CD8-positive, alpha-beta memory T cell (primary cell): ENCODE measurements at places on chromosomes 2 and 18.

- DNase-seq, result no peak
Observed at GRCh38 chr2:101291973-101292372, 16.5 kb downstream of the RNF149 start.

DNA sequence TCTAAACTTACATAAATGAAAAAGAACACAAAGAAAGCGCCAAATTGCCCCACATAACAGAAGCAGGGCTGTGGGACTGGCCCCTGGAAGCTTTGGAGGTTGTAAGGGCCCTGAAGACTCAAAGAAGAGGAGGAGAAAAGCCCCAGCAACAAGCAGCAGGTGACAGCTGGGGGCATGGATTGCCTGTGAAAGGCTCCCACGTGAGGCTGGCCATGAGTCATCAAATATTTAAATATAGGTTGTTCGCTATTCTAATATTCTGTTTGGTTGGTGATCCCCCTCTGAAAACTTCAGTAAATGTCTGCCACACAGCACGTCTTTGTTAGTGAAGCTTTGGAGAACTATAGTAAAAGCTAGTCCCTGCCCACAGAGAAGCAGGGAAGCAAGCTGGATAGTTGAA is 132.4 kb downstream of the MREG start:
- no peak for DNase-seq

- no peak for DNase-seq
Observed at GRCh38 chr2:222739939-222740338, 68.5 kb downstream of the MOGAT1 start.

DNA sequence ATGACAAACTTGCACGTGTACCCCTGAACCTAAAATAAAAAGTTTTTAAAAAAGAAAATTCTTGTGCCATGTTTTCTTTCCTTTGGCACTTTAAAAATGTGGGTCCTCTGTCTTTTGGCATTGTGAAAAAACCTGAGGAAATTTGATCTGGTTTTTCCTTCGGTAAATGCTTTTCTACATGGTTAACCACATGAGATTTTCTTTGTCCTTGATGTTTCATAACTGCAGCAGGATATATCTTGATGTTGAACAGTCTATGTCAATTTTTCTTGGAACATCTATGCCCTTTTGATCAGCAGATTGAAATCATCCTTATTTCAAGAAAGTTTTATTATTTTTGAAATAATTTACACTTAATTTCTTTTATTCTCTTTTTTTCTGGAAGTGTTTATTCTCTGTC is 109.1 kb downstream of the TMEM17 start:
- no peak for DNase-seq

- no peak for DNase-seq
Observed at GRCh38 chr18:44716697-44717163, 36.0 kb downstream of the SETBP1 start.

DNA sequence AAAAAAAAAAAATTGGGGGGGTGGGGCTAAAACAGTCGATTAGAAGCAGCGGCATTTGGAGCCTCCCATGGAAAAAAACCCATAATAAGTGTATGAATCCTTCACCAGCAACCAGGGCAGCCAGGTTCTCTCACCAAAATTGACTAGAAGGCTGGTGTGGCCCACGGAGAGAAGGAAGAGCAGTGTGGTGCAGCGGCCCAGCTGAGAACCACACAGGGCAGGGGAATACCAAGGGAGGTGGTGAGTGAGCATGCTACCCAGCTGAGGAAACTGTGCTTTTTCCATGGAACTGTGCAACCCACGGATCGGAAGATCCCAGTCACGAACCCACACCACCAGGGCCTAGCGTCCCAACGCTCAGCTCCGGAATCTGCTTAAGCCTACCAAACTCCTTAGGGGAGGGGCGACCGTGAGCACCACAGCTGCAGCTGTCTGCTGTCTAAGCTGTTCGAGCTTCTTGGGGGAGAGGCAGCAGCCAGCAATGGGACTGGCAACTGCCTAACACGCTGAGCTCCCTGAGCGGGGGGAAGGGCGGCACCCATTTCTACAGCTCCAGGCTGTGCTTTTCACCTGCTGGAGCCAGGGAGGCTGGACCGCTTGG is 1037.2 kb upstream of the ACVR2A start:
- no peak for DNase-seq

DNA sequence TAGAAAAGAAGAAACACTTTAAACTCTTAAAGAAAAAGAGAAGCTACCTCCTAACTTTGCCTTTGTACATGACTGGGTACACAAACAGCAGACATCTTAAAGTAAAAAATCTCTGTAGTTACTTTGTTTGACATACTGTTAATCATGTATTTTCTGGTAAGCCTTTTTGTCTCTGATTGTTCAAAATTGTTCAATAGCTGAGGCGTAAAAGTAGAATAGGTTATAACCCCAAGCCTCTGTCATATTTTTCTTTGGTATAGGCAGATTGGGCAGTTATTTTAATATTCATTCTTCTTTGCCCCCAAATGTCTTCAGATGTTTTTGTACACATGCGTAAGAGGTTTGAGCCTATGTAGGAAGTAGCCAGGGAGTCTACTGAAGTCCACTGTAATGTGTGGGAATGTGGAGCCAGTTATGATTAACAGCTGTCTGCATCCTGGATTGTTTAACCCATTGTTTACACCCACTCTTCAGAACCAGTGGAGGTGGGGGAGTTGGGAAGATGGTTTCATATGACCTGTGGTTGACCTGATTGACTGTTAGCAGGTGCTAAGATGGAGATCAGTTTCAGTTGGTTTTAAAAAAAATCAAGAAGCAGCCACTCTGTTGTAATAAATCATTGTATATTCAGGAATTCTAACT is 150.5 kb downstream of the TANC1 start:
- no peak for DNase-seq

GRCh38 chr2:232235716-232236115 is 142.8 kb upstream of the ALPP start:
- DNase-seq, result no peak

DNA sequence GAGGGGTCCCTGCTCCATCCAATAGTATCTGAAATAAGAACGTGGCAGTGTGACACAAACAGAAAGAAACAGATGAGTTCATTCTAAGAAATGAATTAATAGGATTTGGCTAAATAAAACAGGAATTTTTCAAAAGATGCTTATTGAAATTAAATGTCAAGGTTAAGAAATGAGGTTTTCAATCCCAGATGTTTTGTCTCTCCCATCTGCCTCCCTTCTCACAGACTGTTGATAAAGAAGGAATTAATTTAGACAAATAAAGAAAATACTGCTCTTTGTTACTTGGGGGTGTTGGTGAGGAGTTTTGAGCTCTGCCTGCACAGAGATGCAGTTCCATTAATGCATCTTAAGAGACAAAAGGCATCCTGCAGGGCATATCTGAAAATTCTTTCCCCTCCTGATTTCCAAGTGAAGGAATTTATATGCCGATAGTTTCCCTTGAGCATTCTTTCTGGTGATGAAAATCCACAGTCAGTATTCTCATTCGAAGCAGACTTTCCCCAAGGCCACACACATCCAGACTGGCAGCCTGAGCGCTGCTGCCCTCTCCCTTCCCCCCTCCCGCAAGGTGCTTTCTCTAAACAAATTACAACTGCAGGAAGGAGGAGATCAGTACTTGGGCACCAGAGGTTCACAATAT is 385.4 kb upstream of the RND3 start:
- DNase-seq, result no peak

DNA sequence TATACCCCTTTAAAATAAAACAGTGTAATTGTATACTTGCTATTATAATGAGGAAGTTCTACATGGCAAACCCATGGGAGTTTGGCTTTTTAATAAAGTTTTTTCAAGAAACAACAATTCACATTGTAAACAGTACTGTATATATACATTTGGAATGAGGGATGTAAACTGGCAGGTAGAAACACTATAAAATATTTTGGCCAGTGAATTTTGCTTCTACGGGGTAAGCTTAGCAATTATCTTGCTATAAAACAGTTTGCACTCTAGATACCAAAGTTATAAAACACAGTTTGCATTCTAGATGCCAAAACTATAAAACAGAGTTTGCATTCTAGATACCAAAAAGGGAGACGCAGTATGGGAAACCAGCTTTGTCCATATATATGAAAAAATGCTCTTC is 16.6 kb downstream of the THUMPD2 start:
- no peak for DNase-seq

DNA sequence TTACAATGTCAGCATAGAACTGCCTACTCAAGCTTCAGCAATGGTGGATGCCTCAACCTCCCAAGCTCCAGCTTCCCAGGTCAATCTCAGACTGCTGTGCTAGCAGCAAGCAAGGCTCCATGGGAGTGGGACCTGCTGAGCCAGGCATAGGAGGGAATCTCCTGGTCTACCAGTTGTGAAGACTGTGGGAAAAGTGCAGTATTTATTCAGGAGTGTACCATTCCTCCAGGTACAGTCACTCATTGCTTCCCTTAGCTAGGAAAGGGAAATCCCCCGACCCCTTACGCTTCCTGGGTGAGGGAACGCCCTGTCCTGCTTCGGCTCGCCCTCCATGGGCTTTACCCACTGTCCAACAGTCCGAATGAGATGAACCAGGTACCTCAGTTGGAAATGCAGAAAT is 130.3 kb downstream of the ADCYAP1 start:
- no peak for DNase-seq

DNA sequence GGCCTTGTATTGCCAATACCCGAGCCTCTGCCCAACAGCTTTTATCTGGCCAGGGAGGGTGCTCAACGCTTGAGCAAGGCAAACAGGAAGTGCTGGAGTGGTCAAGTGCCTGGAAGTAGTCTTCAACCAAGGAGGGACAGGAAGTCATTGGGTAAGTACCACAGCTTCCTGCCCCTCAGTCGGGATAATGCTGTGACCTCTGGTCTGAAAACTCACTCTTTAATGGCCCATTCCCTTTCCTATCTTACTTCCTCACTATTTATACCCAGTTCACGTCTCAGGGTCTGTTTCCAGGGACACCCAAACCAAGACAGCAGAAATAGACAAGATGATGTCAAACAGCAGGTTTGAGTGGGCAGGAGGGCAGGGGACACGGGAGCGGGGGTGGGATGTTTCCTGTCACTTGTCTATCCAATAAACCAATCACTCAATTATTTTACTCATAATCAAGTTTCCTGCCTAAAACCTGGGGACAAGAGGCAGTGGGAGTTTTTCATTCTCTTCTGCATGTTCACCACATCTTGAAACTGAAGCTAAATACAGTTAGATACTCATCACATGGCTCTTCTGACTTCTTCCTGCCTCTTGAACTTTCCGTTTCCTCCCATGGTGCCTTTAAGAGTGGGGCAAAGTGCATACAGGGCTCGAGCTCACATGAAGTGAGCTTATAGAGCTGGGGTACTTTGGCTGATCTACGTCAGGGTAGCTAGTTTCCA is 68.9 kb upstream of the CAB39 start:
- peak; percentile 58 for DNase-seq

DNA sequence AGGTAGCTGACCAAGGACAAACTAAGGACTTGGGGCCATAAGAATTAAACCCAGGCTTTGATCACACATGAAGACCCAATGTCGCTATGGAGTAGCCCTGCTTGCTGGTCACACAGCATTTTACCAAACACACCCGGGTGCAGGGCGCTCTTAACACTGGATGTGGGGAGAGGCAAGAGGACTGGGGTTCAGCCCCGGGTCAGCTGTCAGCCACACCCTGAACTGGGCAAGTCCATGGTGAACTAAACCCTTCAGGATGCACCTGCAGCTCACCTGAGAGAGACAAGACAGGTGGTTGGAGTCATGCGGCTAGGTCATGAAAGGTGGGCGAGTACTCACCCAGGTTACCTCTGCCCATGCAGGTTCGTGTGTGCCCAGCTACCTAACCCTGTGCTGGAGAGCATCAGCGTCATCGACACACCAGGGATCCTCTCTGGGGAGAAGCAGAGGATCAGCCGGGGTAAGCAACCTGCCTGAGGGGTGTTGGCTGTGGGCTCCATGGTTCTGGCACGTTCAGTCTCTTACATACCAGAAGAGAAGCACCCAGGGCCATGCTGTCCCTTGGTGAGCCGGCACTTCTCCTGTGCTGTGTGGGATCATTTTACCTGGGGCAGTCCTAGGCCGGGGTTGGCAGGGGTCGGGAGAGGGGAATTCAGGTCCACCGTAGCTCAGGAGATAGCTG is 15.2 kb downstream of the EHD3 start:
- DNase-seq, result no peak

- no peak for DNase-seq
Observed at GRCh38 chr2:28048341-28048740, 157.8 kb downstream of the BABAM2 start.

DNA sequence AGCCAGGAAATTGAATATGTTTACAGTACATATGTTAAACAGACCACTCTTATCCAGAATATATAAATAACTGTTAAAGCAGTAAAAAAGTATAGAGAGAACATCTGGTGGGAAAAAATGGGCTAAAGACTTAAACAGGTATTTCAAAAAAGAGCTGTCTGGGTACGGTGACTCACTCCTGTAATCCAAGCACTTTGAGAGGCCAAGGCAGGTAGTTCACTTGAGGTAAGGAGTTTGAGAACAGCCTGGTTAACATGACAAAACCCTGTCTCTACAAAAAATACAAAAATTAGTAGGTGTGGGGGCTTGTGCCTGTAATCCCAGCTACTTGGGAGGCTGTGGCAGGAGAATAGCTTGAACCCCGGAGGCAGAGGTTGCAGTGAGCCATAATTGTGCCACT is 171.4 kb upstream of the FSIP2 start:
- DNase-seq, result no peak

GRCh38 chr2:171810422-171811244 is 83.4 kb downstream of the SLC25A12 start:
- DNase-seq, result no peak

GRCh38 chr2:24920098-24920808 is at the start of gene ADCY3:
Gene ADCY3, minus strand, starts transcription at chr2:24920237. Its CDS starts 1,250 bp downstream, at chr2:24918987.
- peak; percentile 61 for DNase-seq

GRCh38 chr2:11691076-11691660 is 21.2 kb upstream of the NTSR2 start:
- no peak for DNase-seq

GRCh38 chr18:72768681-72769229 is 99.0 kb downstream of the NETO1 start:
- DNase-seq, result no peak

- DNase-seq, result peak; percentile 78
Observed at GRCh38 chr2:74119912-74120825, 27.5 kb downstream of the BOLA3 start.

GRCh38 chr18:58862356-58862755 is 2.3 kb upstream of the ZNF532 start:
- no peak for DNase-seq

- no peak for DNase-seq
Observed at GRCh38 chr18:79493211-79493800, 97.6 kb downstream of the NFATC1 start.

DNA sequence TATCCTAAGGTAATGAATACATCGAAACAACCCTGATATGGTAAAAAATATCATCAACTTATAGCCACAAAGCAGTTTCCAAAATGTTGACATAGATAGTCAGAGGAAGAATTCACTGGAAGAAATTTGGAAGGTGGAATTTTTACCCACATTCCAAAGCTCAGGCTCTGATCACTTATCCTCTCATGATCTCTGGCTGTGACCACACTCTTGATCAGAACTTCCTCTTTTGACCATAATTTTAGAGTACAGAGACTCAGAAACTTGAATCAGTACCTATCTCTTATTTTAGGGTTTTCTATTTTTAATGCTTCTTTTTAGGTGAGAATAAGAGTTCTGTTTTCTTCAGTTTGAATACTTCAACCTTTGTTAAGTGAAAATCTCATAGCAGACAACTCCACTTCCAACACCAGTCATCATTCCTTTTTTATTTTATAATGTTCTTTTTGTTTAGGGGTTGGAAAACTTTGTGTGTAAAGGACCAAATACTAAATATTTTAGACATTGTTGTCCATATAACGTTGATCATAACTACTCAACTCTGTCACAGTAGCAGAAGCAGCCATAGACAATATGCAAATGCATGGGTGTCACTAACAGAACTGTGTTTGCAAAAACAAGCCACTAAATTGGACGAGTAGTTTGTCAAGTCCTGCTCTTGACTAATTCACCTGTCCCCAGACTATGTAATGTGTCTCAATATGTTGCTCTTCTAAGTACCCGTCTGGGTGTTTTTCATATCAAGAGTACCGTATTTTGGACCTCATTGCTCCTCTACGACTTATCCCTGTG is 891.6 kb upstream of the CRIM1 start:
- DNase-seq, result no peak
